ENCODE measurements at places on chromosomes 2 and 18.

GRCh38 chr2:112055730-112056625 is 909 bp downstream of the TMEM87B start:
- no peak for ATAC-seq

DNA sequence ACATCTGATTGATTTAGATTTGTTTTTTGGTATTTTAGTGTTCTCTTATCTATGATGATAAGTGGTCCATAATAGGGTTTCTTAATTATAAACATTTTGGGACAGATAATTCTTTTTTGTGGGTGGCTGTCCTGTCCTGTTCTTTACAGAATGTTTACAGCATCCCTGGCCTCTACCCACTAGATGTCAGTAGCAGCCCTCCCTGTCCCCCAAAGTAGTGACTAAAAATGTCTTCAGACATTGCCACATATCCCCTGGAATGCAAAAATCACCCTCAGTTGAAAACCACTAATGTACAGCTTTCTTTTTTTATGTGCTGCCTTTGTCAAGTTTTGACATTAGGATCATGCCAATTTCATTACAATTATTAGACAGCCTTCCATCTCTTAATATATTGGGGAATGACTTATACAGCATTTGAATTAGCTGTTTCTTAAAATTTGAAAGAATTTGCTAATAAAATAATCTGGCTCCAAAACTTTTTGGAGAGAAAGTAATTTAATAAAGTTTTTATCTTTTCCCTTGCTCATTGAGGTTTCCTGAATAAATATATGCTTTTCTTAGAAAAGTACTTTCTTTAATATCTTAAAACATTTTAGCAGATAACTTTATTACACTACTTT is 19.5 kb downstream of the WIPF1 start:
- ATAC-seq = no peak

DNA sequence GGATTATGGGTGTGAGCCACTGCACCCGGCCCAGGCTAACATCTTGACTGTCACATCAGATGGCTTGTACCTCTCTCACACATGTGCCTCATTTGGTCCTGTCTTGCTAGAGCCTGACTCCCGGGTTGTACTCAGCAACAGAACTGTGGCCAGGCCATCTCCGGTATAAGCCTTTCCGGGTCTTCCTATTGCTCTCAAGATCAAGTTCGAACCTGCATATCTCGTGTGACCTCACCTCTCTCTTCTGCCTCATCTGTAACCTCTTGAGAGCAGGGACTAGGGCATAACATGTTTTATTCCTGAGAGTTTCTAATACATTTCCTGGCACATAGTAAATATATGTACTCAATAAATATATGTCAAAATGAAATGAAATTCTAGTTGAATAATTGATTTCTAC is 114.0 kb downstream of the ACAA2 start:
- no peak for ATAC-seq

GRCh38 chr2:219028996-219029828 is 12.1 kb downstream of the CFAP65 start:
- peak; percentile 20 for ATAC-seq

GRCh38 chr2:159773886-159774285 is 24.1 kb downstream of the CD302 start:
- ATAC-seq = no peak

- no peak for ATAC-seq
Observed at GRCh38 chr2:184449760-184450159, 148.6 kb upstream of the ZNF804A start.

GRCh38 chr2:201298462-201299052 is 38.2 kb downstream of the CASP8 start:
- ATAC-seq = no peak

- ATAC-seq = no peak
Observed at GRCh38 chr2:122100346-122100745, 344.9 kb downstream of the TSN start.

- no peak for ATAC-seq
Observed at GRCh38 chr2:137938204-137938603, 26.1 kb upstream of the HNMT start.

DNA sequence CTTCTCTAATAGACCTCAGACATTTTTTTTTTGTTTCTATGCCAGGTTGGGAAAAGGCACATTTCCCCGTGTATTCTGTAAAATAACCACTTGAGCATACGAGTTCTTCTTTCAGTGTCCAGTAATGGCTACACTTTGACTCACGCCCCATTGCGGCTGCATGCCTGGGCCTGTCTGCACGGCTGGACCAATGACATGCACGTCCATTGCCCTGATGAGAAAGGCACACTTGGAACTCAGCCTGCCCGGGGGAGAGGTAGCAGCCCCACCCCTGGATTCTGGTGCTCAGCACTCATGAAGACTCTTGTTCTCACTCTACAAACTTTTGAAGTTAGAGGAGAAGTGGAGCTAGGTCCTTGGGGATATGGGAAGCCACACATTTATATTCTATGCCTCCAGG is 5.8 kb downstream of the PCARE start:
- ATAC-seq = no peak

GRCh38 chr2:100482741-100483140 is 12.5 kb downstream of the NMS start:
- no peak for ATAC-seq

DNA sequence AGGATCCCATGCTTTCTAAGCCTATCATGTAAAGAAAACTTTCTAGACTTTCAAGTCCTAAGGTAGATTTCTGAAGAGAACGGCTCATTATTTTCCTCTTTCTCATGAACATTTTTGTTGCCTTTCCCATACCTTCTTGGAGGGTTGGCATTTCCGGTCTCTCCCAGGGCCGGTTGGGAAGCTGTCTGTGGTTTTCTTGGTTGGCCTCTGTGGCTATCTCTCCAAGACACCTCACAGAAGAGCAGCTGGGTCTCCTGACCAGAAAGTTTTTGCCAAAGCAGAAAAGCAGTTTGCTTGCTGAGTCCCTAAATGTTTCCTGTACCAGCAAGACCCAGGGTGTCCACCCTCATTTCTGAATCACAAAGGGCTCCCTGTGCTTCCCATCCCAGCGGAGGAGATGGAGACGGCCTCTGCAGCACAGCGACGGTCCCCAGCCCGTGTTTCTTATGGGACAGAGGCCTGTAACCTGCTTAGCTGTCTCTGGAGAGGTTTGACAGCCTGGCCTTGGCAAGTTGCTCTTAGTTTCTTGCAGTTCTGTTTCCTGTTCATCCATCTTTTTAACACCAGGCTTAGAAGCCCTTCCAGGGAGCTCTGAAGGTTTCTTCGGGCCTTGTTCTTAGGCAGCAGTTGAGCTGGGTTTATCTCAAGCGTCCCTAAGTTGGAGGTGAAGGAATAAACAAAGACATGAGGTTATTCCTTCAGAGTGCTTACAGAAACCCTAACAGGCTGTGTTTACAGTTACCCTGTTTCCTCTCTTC is 39.8 kb downstream of the GREB1 start:
- ATAC-seq = no peak

GRCh38 chr2:169366066-169366465 is 3.7 kb upstream of the LRP2 start:
- no peak for ATAC-seq

DNA sequence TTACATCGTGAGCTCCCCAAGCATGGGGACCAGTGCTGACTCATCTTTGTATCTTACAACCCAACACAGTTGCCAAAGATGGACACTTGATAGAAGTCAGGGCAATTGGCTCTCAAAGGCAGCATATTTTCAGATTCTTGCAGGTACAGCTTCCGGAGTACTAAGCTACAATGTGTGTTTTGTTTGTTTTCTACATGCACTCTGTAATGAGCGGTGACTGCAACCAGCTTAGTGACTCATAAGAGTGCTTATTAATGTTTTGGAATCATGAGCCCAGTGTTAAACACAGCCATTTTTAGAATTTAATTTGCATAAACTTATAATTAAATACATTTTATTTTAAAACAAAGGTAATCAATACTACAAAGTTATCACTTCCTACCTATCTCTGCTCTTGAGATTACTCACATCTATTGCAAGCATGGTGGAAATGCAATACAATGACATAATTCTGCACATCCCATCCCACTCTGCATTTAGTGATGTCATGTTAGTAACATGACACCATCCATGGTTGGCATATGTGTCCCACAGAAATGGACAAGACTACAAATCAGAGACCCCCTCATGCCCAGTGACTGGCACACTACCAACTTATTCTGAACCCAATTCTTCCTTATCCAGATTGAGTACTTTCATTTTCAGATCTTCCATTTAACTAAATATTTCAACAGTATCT is 399.8 kb upstream of the ST6GAL2 start:
- no peak for ATAC-seq

DNA sequence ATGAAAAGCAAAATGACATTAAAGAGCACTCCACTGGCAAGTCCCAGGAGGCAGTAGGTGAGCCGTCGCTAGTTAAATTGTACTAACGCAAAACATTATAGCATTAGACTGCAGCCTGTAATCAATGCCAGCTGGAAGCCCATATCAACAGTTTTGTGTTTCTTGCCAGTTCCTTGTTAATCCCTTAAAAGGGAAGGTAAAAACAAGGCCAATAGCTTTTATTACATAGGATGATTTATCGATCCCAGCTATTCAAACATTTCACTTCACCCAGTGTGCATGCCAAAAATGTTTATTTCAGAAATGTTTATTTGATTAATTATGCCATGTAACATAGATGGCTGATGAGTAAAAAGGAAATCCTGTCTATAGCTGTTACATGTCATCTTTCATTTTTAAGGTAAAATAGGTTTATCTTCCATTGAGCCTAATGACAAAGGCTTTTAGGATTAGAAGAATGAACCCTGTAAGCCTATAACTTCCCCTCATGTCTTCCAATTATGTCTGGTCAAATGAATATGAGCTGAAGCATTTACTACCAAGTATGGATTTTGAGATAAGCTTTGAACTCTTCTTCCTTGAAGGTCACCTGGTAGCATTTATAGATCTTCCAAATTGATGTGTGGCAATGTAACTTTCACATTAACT is 591.2 kb downstream of the RNF144A start:
- ATAC-seq = no peak

GRCh38 chr2:209970711-209971110 is 31.7 kb upstream of the RPE start:
- ATAC-seq = no peak

GRCh38 chr2:15936277-15937104 is 3.9 kb upstream of the MYCN start:
- ATAC-seq = no peak

DNA sequence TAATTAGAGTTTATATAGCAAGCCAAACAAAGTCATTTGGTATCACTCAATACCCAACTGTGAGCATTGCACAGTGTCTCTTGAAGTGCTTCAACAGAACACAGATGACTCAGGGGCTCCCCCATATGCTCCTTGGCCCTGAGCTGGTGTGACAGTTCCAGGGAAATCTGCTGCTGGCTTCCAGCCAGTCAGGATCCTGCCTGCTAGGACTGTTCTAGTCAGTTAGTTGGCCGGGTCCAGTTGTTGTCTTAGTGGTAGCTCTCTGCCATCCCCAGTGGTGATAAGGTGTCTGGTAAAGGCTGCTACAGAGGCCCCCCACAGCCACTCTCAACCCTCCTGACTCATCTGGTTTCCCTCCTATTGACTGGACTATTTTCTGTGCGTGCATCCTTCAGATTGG is 100.3 kb downstream of the IRS1 start:
- ATAC-seq = peak; percentile 65

DNA sequence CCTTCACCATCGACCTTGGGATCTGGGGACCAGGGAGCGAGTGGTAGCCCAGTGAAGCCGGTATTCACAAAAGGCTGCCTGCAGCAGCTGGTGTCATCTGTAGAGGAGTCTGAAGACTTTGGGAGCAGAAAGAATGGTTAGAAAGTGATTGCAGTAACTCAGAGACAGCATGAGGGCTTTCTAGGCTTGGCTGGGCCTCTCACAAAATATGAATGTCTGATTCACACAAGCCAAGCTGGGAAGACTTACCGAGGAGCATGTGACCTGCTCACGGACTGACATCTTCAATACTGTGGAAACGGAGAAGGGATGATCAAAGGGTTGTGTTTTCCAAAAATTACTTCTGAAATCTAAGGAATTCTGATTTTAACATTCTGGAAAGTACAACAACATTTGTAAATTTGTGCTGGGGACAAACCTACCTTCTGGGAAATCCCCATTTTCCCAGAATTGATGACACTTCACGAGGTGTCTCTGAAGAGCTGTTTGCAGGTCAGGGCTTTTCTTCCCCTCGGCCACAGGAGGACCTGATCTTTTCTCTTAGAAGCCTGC is 111.7 kb downstream of the ACOXL start:
- ATAC-seq = no peak

GRCh38 chr2:208542465-208543041 is 136.0 kb downstream of the PTH2R start:
- ATAC-seq = no peak

GRCh38 chr2:62197011-62197924 is 1.4 kb downstream of the B3GNT2 start:
- ATAC-seq = no peak

- ATAC-seq = no peak
Observed at GRCh38 chr2:68155618-68156017, 2.1 kb upstream of the PNO1 start.

GRCh38 chr18:59968583-59968982 is 68.8 kb downstream of the PMAIP1 start:
- ATAC-seq = no peak

DNA sequence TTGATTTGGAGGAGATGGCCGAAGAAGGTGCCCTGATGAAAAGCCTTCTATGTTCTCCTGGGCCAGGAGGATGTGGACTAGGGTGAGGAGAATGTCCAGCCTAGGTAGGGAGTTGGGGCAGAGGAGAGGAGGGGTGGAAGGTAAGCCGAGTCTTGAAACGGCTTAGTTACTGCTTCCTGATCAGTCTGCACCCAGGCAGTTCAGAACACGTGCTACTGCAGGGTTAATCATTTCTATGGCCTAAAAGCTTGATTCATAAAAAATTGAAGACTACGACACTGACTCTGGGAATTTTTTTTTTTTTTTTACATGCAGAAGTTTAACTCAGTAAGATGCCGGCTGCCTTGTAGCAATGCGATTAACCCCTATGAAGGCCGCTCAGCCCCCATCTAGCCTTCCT is 125.3 kb downstream of the TMEM163 start:
- ATAC-seq = no peak

DNA sequence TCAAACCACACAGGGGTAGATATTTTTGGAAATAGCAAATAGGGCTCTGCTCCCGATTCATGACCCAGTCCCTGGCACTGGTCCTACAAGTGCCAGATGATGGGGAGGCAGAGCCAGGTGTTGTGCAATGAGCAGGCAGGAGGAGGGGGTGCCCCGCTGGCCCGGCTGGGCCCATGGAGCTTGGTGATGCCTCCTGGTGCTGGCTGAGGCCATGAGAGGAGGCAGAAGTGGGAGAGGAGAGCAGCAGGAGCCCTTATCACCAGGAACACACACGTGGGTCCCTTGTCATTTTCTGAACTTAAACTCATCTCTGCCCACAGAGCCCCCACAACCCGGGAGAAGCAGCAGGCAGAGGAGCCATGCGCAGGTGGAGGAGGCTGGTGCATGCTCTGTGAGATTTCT is 90.5 kb upstream of the MAPK4 start:
- ATAC-seq = no peak

DNA sequence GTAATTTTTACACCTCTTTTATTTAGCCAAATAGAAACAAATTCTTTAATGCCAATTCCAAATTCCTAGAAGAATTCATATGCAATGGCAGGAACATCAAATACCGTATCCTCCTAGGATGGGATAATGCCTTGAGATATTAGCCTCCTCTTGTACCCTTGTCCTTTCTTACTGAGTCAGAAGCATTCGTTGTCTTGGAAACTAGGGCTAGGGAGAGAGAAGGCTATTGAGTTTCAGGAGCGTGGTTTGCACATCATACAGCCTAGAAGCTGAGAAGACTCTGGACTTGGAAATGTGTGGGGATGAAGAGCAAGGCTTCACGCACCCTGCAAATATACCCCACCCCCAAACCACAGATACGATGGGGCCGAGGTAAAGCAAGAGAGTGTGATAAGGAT is 300.7 kb downstream of the SP3 start:
- ATAC-seq = no peak

- ATAC-seq = no peak
Observed at GRCh38 chr2:28750316-28751251, 1.0 kb upstream of the PPP1CB start.

All from gastroesophageal sphincter (tissue), 4 donors.